ENCODE measurements at places on chromosomes 11 and 22. TPM values are rescaled to one million over a fixed set of nuclear protein-coding genes. Genes with fewer than 3 reads are reported as not detected.

APOA5 gene
- total RNA-seq = not detected

MPEG1 gene
- total RNA-seq = 4.3 TPM

BTBD18 gene
- not detected for total RNA-seq

UBQLNL gene
- 1.8 TPM for total RNA-seq

DAGLA gene
- 1.1 TPM for total RNA-seq

OR1S1 gene
- total RNA-seq = not detected

OR5P2 gene
- 4.0 TPM for total RNA-seq

KCNE3 gene
- total RNA-seq = not detected

BAIAP2L2 gene
- 2.3 TPM for total RNA-seq

ATP5MG gene
- total RNA-seq = 26.7 TPM

OR52H1 gene
- not detected for total RNA-seq

SLCO2B1 gene
- total RNA-seq = 5.0 TPM

GRCh38 chr11:123561431-123561800 lies 93.0 kb downstream of the SCN3B start:
- DNase-seq = no peak

DNA sequence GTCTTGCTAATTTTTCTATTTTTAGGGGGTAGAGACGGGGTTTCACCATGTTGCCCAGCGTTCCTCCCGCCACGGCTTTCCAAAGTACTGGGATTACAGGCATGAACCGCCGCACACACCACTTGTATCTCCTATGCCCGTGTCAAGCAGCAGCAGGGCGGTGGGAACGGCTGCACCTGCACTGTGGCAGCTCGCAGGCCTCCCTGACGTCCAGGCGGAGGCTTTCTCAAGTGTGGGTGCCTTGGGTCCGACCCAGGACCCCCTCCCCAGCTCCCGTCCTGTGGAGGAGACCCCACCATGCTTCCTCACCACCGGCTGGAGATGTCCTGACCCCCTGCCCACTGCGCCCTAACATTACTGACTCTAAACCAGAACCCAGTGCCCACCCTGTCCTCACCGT lies 25.7 kb downstream of the TSPAN4 start:
- no peak for DNase-seq

GRCh38 chr11:111417766-111418435 lies 38.8 kb upstream of the POU2AF1 start:
- DNase-seq = peak; percentile 83

GRCh38 chr11:73393479-73394415 lies 17.5 kb downstream of the RELT start:
- no peak for DNase-seq

GRCh38 chr22:36610056-36610455 lies 81.1 kb upstream of the EIF3D start:
- no peak for DNase-seq

DNA sequence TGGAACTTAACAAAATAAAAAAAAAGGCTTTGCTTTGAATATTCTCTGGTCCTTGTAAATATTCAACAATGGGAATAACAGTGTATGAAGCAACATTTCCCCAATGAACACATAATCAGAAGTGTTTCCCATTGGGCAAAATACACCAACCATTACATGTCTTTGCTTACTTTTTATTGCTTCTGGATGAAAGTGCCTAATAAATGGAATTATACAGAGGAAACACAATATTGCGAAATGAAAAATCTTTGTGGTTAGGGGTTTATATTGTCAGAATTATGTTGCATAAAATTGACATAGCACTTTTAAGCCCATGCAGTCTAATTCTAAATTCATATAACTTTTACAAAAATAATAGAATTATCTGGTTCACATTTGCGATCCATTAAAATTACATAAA lies 386.4 kb downstream of the DCDC1 start:
- no peak for DNase-seq

DNA sequence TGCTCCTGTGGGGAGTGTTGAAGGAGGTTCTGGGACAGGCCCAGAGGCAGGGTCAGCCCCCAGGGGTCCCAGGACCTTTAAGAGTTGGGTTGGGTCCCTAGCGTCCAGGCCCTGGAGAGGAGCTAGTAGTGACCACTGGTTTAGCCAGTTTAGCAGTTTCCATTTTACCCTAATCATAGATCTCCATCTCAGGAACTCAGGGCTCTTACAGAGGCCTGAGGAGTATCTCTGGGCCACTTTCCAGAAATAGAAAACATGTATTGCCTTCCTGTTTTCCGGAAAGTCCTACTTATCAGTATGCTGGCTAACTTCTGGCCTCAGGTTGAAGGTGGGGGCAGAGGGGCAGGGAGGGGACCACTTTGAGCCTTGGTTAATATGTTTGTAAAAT lies 13.5 kb downstream of the NCF4 start:
- no peak for DNase-seq

DNA sequence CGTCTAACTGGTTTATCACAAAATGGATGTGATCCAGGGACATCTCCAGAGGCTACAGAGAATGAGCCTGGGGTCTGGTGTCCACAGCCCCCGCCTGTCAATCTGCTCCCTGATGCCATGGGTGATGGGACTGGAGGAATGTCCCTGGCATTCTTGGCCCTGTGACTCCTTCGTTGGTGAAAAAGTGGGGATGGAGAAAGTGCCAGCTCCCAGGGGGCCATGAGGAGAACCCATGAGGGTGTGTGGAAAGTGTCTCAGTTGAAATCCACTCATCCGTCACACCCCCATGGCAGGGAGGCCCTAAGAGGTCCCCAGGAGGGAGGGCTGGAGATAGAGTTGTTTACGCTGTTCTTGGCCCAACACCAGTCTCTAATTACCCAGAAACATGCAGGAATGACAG lies 322.0 kb downstream of the CTTN start:
- no peak for DNase-seq

GRCh38 chr22:48198489-48199459 lies 1436.3 kb downstream of the TBC1D22A start:
- DNase-seq = no peak

- no peak for DNase-seq
These were observed 126.7 kb downstream of the CTTN start for GRCh38 chr11:70525006-70525405.

GRCh38 chr11:84437071-84437980 lies 1151.2 kb upstream of the CCDC90B start:
- DNase-seq = no peak

- no peak for DNase-seq
These were observed 19.7 kb downstream of the MYO7A start for GRCh38 chr11:77147668-77148321.

DNA sequence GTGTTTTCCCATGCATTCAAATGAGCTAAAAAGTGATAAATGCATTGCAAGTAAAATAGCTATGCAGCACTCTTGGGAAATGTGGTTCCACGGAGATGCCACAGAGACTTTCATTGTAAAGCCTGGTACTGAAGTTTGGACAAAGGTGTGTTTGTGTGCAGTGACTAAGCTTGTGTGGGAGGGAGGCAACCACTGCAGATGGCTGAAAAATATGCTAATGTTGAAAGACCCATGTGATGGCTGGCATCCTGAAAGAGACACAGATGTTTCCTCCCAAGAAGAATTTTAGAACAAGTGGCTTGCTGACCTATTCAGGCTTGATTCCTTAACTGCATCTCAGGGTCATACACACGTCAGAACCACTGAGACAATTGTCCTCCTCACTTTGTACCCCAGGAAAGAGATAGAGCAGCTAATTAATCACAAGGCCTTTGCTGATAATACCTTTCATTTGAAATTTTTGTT lies 73.8 kb downstream of the FAM76B start:
- no peak for DNase-seq

- no peak for DNase-seq
These were observed 83.1 kb upstream of the PRODH start for GRCh38 chr22:19019029-19019678.

- DNase-seq = no peak
These were observed 18.6 kb downstream of the USH1C start for GRCh38 chr11:17525570-17525969.

DNA sequence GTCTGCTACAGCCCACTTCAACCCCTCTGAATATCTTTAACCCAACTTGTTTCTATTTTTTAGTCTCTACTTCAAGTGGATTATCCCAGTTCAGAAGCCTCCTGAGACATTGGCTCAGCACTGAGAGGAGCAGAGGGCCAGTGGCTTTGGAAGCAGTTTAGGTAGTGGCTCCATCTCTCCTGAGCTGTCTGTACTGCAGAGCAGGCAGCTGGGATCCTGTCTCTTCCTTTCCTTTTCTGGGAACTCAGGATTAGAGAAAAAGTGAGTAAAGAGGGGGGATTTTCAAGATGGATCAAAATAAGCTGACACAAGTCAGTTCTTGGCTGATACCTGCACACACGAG lies 512.0 kb downstream of the OPCML start:
- no peak for DNase-seq

DNA sequence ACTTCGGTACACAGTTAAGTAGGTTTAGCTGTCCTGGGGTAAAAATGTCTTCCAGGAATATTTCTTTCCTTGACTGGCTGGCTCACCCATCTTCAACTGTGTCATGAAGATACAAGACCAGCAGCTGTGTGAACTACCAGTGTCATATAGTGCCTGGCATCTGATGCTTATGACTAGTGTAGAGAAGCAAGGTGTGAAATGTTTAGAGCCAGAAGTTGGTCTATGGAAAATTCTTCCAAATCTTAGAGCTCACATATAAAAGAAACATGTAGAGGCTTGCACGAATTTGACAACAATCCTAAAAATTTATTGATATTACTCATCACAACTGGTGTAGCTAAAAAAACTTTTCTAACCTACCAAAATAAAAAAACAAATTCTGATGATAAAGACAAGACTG lies 54.4 kb downstream of the ARL14EP start:
- no peak for DNase-seq

- no peak for DNase-seq
These were observed 340.4 kb upstream of the NCAM1 start for GRCh38 chr11:112620621-112621394.

DNA sequence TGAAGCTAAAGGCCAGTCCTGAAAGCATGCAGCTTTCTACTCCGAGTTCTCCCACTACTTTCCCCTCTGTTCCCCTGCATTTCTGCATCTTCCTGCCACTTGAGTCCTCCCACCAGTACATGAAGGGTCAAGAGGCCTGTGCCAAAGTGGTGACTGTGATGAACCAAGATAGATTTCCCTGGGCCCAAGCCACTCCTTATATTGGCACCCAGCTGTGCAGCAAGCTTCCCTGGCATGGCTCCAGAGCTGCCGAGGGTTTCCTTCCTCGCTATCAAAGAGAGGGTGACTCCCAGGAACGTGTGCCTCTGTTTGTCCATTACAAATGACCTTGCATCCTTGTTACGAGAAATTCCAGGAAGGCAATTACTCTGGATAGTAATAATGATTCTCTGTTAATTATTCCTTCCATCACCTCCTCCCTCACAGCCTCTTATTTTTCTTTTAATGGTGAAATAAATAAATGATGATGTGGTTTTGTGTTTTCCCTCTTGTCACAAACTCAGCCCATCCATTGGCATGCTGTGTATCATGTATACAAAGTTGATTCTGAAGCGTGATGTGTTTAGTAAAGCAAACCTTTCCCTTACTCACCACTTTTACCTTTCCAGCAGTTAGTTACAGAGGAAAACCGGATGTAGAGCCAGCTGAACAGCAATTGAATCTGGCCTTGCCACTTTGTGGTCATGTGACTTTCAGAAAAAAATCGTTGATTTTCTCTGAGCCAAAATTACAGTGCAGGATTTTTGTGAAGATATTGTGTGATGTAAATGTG lies 8.3 kb downstream of the SRSF8 start:
- no peak for DNase-seq

- no peak for DNase-seq
These were observed 12.6 kb upstream of the COX8A start for GRCh38 chr11:63961608-63962412.

DNA sequence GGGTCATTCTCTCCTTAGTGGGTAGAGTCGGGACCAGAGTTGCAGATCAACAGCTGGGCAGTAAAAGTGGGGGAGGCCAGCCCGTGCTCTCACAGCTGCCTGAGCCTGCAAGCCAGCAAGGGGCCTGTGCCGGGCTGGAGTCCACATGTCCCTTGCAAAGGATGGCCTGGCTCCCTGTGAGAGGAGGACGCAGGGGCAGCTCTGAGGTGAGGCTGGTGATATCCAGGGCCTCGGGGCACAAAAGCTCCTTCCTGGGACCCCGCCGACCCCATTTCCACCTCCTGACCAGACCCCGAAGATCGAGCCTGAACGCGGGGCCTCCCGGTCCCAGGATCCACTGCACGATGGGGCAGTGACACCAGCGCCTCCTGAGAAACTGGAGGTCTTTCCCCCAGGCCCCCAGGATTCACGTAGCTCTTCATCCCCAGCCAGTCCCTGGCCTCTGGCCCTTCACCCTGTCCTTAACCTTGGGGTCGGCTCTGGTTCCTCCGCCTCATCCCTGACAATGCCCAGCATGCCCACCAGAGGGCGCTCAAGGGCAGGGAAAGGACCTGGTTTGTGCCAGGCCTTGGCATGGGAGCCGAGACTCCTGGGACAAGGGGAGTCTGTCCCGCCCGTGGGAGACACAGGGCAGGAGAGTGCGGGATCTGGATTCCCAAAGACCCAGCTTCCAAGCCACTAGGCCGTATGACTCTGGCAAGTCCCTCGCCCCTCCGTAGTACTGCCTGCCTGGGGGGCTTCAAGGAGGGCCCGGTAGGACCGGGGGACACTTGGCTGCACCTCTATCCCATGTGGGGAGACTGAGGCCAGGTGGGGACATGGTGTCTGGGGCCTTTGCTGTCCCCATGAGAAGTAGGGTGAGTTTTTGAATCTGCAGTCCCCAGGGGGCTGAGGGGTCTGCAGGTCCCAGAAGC lies 17.8 kb upstream of the WNT7B start:
- peak; percentile 80 for DNase-seq

DNA sequence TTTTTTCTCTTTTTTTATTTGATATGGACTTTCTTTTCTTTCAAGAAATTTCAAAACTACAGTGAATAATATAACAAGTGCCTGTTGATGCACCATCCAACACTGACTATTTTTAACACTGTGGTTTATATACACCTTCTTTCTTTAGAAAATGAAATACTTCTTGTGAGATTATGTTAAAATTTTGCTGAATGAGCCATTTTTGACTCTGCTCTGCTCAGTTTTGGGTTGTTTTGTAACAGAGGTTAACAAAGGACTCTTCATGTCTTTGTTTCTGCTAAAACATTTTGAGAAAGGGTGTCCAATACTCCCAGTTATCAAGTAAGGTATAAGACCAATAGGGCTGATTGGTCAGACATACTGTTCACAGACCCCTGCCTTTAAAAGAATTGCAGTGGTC lies 44.0 kb upstream of the TENM4 start:
- DNase-seq = no peak

DNA sequence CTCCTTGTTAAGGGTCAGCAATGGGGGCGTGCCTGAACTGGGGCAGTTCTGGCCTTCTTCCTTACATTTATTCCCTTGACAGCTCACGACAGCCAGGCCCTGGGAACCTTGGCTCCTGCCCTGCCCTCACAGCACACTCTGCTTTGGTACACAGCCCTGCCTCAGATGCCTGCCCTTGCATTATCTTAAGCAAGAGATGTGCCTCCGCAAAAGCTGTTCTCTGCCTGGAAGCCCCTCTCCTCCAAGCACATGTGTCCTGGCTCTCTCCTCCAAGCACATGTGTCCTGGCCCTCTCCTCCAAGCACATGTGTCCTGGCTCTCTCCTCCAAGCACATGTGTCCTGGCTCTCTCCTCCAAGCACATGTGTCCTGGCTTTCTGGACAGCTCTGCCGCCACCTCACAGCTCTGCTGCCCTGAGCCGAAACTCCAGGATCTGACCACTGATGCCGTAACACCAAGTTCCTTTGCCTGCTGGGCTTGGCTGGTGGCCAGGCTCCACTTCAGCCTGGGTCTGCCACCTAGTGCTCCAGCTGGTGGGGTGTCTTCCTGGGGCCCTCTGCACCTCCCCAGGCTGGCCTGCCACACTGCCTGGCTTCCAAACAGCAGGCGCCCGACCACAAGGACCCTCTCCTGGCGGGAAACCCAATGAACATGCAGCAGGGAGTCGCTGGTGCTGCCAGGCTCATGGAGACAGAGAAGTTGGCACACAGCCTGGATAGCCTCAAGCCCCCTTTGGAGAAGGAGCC lies 53.0 kb downstream of the SCUBE1 start:
- peak; percentile 89 for DNase-seq

- no peak for DNase-seq
These were observed 60.9 kb downstream of the YAP1 start for GRCh38 chr11:102171101-102171500.

Data from lower leg skin (tissue), 4 donors.